GM12891 (cell line): ENCODE measurements at places on chromosomes 12 and 14.

GRCh38 chr12:111057701-111058425 is 137.5 kb upstream of the MYL2 start:
- DNase-seq: no peak

DNA sequence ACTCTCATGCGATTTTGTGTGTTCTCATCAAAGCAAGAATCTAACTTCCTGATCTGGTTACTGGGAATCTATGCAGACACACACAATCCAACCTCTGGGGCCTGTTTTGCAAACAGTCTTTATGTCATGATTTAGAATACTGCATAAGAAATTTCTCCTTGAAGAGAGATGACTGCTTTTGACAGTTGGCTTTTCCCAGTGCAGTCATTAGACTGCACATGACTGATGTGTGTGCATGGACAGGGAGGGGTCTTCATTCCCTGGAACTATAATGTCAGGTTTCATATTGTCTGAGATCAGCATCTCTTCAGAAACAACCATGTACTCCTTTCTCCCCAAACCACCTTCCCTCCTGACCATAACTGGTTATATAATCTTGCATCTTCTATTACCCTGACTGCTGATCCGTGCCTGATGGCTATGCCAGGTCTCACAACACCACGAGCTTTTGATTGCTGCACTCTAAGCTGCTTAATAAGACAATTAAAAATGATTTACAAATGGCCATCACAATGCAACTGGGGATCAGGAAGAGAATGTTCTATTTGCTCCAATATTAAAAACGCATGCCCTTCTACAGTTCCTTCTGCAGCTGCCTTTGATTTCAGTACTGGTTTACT is 995.4 kb downstream of the NRXN3 start:
- no peak for DNase-seq

GRCh38 chr14:44989497-44990440 is 27.8 kb downstream of the TOGARAM1 start:
- DNase-seq: no peak

- DNase-seq: no peak
These were observed 21.7 kb upstream of the RFC5 start for GRCh38 chr12:117994551-117995438.

- DNase-seq: no peak
These were observed 278.7 kb upstream of the PRICKLE1 start for GRCh38 chr12:42868291-42868690.

- DNase-seq: no peak
These were observed 47.3 kb downstream of the KDM2B start for GRCh38 chr12:121533394-121534090.

- DNase-seq: no peak
These were observed 5.4 kb upstream of the CCDC177 start for GRCh38 chr14:69580009-69580577.

DNA sequence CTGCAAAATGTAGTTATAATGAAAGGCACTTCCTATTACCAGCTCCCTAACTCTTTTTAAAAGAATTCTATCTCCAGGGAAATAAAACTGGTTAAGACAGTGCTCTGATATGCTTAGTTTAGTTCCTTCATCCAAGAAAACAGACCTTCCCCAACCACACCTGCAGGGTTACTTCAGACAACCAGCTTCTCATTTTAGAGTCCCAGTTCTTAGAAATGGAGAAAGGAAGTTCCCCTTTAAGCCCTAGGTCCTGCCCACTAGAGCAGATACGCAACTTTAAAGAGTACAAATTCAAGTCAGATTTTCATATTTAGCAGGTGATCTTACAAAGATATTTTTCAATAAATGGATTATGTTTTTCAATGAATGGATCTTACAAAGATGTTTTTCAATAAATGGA is 4.4 kb upstream of the WSB2 start:
- no peak for DNase-seq
